Kidney (tissue), 22 donors: ENCODE measurements at places on chromosomes 12 and 14.

DNA sequence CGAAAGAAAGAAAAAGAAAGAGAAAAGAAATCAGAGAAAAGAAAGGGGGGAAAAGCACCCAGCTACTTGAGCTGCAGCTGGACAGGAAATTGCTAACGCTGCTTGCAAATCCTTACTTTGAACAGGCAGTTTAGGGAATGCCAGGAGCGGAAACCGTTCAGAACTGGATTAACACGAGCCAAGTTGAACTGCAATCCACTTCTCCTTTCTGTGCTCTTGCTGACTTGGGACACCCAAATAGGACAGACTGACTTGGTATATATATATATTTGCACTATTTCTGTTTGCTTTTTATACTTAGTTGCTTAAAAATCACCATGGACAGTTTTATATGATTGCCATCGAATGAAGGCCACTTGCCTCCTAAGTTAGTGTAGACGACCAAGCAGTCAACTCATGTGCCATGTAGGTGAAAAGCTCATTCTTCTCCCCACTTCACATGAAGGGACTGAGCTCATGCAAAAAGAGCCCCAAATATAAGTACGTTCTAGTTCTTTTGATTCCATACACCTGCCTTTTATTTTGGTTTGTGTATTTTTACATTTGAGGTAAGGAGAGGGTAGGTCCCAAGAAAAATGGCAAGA lies 5.5 kb downstream of the DUSP6 start:
- peak; percentile 72 for DNase-seq

GRCh38 chr14:96602186-96602585 lies 100.0 kb downstream of the PAPOLA start:
- no peak for DNase-seq

DNA sequence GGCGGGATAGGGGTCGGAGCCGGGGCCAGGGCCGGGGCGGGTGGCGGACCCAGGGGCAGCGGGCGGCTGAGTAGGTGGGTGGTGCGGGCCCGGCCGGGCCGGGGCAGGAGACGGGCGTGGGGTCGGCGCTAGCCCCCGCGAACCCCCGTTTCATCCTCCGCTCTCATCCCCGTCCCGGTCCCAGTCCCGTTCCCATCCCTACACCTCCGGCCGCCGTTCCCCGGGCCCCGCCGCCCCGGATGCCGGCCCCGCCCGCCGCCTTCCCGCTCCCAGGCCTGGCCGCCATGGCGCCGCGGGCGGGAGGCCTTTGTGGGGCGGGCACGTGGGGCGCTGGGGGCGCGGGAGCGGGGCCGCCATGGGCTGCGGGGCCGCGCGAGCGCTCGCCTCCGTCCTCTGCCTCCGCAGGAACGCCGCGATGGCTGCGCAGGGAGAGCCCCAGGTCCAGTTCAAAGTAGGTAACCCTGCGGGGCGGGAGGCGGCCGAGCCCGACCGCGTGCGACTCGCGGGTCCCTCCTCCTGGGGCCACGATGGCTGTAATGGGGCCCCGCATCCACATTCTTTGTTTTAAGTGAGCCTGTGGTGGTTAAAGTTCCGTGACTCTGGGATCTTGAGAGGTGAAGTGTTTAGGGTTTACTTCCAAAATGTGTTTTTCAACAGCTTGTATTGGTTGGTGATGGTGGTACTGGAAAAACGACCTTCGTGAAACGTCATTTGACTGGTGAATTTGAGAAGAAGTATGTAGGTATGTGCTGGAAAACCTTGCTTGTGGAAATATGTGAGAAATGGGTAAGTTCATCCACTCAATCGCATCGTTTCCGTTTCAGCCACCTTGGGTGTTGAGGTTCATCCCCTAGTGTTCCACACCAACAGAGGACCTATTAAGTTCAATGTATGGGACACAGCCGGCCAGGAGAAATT lies 572 bp downstream of the RAN start:
- DNase-seq, result peak; percentile 80

DNA sequence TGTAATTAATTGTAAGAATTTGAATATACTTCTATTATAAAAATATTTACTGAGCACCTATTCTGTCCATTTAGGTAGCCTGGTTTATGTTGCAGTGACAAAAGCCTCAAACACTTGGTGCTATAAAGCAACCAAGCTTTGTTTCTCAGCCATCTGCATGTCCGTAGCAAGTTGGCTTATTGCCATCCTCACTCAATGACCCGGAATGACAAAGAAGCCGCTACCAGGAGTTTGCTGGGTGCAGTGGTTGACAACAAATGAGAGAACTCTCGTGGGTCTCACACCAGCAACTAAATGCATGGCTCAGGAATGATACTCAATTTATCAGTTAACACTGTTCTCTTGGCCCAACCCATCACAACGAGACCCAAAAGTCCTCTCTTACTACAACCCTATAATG lies 553.1 kb downstream of the DIO2 start:
- DNase-seq, result no peak

DNA sequence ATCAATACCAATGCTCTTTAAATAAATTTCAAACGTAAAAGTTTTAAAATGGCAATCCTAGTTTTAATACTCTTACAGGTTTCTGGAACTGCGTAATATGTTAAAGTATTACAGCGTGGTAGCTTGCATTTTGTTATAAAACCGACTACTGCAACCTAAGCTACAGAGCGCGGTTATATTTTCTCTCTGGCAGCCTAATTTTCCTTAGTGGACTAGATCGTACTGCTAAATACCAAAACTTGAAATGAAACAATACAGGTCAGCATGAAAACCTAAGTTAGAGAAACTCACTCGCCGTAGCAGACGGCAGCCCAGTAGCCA lies 1.2 kb downstream of the CCDC92 start:
- DNase-seq, result no peak

DNA sequence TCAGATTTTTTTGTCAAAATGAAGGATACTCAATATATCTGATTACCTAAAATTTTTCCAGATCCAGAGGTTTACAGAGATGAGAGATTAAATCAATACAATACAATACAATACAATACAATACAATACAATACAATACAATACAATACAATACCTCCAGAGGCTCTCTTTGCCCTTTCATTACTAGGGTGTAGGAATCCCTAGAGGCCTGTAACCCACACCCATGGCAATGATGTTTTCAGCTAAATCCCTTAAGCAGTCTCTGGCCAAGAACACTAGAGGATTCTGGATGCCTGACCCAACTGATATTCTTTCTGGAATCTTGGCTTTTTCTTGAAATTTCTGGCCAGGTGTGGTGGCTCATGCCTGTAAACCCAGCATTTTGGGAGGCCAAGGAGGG lies 23.7 kb upstream of the AEBP2 start:
- DNase-seq, result no peak

DNA sequence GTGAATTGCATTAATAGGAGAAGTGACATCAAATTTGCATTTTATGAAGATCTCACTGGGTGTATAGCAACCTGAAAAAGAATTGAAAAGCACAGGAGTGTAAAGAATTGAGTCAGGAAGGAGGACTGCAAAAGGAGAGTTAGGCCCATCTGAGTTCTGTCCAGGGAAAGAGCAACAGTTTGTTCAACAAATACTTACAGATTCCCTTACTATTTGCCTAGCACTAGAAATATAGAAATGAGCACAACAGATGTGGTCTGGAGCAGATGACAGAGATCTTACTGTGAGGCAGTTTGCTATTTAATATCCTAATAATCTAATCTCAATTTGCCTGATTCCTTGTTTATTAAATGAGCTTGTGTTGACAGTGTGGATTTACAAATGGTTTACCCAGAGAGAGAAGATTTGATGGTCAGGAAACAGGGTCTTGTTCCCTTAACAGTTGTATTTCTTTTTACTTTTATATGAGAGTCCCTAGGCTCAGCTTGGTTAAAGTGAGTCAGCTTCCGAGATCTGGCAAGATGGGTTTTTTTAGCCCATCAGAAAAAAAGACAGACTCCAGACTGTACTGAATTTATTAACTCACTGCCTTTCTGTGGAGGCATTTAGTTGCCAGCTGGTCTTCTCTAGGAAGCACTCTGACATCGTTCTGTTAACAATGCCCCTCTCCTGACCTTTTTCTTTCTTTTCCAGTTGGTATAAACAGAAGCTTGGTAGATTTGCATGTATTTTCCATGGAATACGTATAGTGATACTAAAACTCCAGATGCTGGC lies 229.7 kb downstream of the TTC6 start:
- no peak for DNase-seq

DNA sequence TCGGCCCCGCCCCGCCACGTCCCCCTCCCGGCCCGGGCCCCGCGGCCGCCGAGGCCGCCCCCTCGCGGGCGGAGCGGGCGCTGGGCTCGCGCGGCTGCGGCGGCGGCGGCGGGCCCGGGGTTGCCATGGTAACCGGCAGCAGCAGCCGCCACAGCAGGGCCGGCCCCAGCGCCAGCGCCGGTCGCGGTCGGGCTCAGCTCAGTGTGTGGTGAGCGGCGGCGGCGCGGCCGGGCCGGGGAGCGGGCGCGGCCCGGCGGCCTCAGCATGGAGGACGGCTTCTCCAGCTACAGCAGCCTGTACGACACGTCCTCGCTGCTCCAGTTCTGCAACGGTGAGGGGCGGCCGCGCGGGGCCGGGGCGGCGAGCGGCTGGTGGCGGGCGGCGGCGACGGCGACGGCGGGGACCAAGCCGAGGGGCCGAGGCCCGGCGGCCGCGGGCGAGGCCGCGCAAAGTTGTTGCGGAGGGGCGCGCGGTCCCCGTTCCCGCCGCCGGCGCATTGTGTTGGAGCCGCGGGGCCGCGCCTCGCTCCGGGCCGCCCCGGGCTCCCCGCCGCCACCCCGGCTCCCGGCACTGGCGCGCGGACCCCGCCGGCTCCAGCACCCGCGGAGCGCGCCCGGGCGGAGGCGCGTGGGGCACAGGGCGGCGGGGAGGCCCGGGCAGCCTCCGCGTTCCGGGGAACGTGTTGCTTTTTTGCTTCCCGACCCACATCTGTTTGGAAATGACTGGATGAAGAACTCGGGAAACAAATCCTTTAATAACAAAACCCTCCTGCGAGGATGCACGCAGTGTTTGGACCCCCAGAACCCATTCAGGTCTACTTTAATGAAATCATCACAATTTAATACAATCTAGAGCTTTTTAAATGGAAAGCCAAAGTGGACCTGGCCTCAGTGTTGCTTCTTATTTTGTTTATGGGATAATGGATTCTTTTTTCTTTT lies at the start of gene EML1:
TSS of gene EML1 (plus strand) at position 201 of the 938 bp plus-strand sequence. CDS start at position 265, 64 bp downstream.
- peak; percentile 87 for DNase-seq

DNA sequence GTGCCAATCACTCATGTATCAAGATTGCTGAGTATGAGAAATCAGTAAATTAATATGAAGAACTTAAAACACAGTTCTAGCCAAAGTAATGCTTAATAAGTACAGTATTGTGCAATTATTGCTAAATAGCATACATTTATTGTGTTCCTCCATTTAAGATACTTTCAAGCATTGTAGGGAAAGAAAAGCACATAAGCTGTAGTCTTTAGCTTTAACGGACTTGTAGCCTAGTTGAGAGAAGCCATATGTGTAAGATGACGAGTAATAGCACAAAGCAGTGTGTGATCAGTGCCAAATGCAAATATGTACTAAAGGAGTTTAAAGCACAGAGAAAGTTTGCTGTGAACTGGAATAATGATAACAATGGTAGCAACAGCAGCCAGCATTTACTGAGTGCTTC lies 38.1 kb downstream of the ETV6 start:
- DNase-seq, result peak; percentile 67

GRCh38 chr12:47636908-47637780 lies 68.7 kb downstream of the RPAP3 start:
- no peak for DNase-seq

GRCh38 chr14:92846162-92846897 lies 52.2 kb downstream of the GOLGA5 start:
- DNase-seq, result no peak

GRCh38 chr12:1310653-1311052 lies 283.7 kb downstream of the FBXL14 start:
- no peak for DNase-seq

GRCh38 chr12:110335481-110336045 lies 54.5 kb downstream of the ATP2A2 start:
- DNase-seq, result no peak

DNA sequence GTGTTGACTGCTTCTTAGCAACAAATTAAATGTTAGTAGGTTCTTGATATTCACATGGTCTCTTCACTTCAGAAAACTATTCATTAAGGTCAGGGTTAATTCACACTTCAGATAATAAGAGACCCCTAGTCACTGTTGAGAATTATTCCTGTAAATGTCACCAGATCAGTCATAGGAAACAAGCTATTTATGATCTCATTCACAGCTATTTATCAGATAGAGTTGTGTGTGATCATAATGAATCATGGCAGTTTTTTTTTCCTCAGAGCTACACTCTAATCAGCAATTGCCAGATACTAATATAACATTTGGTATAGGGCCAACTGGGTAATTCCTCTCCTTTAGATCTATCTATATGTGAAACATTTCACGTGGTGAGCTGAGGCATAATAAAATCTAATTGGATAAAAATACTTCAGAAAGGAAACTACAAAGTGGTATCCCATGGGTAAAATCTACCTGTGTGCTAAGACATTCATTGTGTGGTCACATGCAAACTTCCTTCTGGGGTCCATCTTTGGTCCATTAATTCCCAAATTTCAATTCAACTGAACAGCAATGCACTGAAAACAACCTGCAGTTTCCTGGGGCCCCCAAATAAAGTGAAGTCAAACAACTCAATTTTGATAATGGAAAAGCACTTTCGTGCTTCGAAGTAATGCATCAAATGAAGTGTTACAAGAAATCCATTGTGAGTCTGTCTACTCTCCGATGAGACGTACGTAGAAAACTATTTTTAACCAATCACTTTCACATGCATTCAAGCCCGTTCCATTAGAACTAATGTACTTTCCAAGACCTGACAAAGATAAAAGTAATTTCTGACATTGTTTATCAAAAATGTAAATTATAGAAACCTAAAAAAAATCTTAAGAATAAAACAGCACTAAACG lies 197.0 kb downstream of the ACSS3 start:
- no peak for DNase-seq

DNA sequence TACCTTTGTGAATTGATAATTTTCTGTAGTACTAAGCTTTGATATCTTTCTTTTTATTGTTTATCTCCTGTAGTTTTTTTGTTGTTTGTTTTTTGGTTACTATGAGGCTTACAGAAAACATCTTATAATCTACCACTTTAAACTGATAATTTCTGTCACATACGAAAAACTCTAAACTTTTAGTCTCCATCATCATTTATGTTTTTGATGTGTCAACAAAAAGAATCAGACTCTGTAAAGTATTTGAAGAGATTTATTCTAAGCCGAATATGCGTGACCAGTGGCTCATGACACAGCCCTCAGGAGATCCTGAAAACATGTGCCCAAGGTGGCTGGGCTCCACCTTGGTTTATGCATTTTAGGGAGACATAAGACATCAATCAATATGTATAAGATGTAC lies 167.1 kb upstream of the ARHGAP5 start:
- no peak for DNase-seq

- no peak for DNase-seq
Observed at GRCh38 chr12:93039062-93039461, 110.0 kb upstream of the EEA1 start.

- no peak for DNase-seq
Observed at GRCh38 chr12:96289067-96289466, 94.9 kb downstream of the ELK3 start.

- peak; percentile 58 for DNase-seq
Observed at GRCh38 chr12:100154474-100155247, 12.0 kb upstream of the BLTP3B start.

- no peak for DNase-seq
Observed at GRCh38 chr12:118220702-118221101, 84.8 kb downstream of the PEBP1 start.
